Hindlimb muscle (tissue), 1 donor: ENCODE measurements at places on chromosomes 4 and X.
A peak's percentile ranks its signal among the peaks of the same experiment; 100 is the strongest.

- DNase-seq: no peak
Measured at GRCh38 chr4:144294211-144294610, 153.7 kb upstream of the GYPA start.

DNA sequence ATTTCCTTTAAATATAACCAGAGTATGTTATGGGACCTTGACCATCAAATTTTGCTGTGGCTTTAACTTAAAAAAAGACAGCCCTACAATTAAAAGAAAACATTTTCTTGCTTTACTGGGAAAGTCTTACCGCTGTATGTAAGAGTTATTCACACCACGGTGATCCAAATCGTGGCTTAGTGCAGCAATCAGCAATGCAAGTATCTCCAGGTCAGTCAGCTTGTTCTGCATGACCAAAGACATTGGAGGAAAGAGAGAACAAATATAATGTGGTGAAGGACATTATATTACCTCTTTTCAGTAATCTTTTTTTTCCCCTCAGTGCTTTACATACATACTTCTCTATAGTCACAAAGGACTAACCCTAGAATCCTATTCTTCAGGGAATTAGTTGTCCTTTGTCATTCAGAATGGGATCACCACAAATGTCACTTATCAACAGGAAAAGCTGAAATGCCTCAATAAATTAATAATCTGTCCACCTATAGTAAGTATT, 109.6 kb downstream of the PDE5A start:
- DNase-seq: no peak

- no peak for DNase-seq
Measured at GRCh38 chr4:20395160-20395773, 143.6 kb downstream of the SLIT2 start.

- no peak for DNase-seq
Measured at GRCh38 chr4:143531380-143531779, 17.9 kb downstream of the SMARCA5 start.

- DNase-seq: no peak
Measured at GRCh38 chrX:11609109-11609508, 56.6 kb downstream of the ARHGAP6 start.

DNA sequence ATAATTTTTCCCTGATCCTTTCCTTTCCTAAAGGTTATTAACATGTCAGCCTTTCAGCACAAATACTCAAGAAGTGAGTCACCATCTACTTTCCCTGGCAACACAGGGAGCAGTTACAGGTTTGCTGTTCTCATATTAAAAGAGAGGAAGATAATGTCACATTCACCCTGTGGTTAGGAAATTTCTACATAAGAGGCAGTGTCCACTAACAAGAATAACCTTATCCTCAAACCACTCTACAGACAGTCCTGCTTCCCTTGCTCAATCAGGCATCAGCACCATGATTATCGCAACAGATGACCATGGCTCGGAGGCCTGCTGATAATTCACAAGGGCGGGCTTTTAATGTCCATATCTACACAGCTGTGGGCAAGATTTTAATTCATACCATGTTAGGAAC, 30.9 kb downstream of the RNF150 start:
- DNase-seq: no peak

DNA sequence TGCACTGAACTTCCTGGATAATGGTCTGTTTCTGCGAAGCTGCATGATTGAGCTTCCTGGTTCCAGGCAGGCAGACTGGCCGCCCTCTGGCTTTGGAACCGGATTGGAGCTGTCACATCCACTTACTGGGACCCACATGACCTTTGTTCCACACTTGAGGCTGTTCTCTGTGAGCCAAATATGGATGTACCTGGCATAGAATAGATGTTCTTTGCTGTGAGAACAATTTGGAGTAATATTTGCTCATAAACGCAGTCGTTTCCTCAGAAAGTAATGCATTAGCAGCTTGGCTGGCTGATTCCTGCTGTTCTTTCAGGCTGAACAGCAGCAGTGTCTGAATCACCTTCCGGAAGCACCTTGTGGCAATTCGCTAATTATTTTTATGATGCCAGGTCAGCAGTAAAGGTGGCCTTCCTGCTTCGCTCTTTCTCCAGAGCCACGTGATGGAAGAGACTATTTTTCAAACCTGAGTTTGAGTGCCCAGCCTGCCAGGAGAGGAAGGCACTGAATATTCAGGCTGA, 78.1 kb upstream of the BOD1L1 start:
- no peak for DNase-seq

- no peak for DNase-seq
Measured at GRCh38 chrX:4668802-4669536, 955.5 kb upstream of the PRKX start.

DNA sequence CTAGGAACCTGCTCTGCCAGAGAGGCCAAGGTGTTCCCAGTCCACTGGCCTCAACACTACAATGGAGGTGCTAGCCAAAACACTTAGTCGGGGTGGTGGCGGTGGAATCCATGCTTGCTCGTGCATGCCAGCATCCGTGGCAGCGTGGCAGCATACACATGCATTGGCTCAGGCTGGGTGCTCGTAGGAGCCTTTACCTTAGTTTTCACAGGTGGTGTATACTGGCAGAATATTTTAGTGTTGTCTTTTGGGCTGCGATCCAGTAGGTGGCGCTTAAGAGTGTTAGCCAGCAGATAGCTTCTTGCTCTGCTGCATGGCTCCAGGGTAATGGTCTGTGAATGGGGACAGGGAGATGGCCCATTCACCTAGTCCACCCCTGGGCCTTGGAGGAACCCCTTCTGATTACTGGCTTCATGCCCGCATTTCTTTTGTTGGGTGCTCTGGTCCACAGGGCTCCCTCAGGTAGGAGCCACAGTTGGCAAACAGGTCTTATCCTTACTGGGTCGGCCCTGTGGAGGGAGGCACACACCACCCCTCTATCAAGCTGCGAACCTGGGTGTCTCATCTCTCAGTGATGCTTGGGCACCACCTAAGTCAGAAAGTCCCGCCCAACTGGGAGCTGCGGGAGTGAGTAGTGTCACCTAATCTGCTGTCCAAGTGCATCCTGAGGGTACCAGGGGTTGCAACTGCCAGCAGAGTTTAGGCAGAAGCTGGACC, 40.0 kb downstream of the RIPPLY1 start:
- DNase-seq: no peak

GRCh38 chr4:141473952-141474351, 162.4 kb upstream of the IL15 start:
- no peak for DNase-seq

DNA sequence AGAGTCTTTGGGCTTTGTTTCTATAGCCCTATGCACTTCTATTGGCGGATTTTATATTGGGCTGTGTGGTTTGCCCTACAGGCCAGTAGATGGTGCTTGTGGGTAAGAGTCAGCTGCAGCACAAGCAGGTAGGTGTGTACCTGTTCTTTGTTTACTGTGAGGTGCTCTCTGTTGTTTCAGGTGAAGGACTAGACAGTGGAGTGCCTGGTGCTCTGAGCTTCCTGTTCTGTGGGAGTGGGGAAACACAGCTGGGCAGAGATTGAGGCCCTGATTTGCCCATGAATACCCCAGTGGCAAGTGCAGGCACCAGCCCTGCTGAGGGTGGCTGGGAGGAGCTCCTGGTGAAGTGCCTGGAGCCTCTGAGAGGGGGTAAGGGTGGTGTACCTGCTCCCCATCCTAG, 26.3 kb upstream of the UCP1 start:
- DNase-seq: no peak

DNA sequence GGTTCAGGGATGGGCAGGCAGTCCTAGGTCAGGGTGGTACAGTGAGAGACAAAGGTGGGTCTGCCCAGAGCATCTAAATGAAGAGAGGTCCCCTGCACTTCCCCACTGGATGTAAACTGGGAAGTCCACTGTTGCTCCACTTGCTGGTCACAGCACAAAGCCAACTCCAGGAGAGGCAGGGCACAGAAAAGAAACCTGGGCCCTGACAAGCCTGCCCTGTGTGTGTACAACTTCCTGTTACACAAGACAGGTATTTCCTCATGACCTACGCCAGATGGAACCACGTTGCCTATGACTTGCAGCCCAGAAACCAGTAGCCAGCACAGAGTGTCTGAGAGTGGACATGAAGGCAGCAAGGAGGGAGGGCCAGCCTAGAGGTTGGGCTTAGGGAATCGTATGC, 161.8 kb downstream of the SH3KBP1 start:
- no peak for DNase-seq

DNA sequence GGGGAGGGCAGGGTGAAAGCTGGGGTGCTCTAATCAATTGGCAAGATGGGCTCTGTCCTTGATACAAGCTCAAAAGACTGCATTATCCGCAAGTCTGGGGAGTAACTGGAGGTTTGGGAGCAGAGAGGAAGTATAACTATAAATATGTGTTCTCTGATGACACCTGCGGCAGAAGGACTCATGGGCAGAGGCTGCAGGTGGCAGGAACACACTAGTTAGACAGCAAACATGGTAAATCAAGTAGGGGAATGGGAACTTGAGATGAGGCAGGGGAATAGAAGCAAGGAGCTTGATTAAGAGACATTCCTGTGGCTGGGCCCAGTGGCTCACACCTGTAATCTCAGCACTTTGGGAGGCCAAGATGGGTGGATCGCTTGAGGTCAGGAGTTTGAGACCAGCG, 30.3 kb downstream of the SH3KBP1 start:
- DNase-seq: no peak

- no peak for DNase-seq
Measured at GRCh38 chr4:168879188-168879587, 130.9 kb downstream of the CBR4 start.

GRCh38 chrX:39772057-39772832, 325.5 kb downstream of the BCOR start:
- DNase-seq: no peak

DNA sequence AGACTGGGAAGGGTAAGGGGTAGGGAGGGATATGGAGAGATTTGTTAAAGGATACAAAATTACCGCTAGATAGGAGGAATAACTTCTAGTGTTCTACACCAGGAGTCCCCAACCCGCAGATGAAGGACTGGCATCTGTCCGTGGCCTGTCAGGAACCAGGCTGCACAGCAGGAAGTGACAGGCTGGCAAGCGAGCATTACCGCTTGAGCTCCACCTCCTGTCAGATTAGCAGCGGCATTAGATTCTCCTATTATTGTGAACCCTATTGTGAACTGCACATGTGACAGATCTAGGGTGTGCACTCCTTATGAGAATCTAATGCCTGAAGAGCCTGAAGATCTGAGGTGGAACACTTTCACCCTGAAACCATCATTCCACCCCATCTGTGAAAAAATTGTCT, 27.9 kb upstream of the BBS7 start:
- no peak for DNase-seq

DNA sequence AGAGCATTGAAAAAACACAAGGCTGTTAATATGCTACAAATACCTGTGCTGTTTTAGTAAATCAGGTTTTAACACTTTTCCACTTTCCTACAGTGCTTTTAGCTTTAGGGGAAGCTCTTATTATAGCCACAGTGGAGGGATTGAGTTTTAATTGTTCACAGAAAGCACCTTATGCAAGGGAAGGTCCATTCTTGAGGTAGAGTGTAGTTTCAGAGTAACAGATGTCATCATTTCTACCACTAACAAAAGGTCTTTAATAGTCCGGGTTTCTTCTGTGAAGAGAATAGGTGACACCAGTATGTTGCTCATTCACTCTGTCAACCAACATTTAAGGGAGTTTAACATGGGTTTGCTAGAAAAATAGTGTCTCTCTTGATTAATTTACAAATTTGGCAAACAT, 104.4 kb downstream of the STIM2 start:
- DNase-seq: no peak

GRCh38 chr4:70613306-70614183, 15.0 kb upstream of the ENAM start:
- peak; percentile 2 for DNase-seq

- DNase-seq: no peak
Measured at GRCh38 chr4:71262161-71262560, 76.7 kb upstream of the SLC4A4 start.

GRCh38 chrX:104310090-104310489, 55.4 kb upstream of the ESX1 start:
- DNase-seq: peak; percentile 64

DNA sequence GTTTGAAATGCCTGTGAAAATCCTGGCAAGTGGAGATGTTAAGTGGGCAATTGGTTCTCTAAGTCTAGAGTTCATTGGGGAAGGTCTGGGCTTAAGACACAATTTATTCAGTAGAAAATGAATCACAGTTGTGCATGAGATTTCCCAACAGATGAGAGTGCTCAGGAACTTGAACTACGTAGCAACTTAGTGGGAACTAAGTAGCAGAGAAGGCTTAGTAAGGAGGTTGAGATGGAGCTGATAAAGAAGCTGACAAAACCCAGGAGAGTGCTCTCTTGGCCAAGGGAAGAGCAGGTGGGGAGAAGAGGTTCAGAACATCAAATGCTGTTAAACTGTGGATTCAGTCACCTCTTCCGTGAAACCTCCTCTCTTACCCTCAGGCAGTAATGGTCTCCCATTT, 33.0 kb downstream of the AFF1 start:
- no peak for DNase-seq

GRCh38 chr4:143021384-143021783, 163.3 kb upstream of the USP38 start:
- no peak for DNase-seq

- DNase-seq: no peak
Measured at GRCh38 chr4:125121581-125121980, 193.2 kb upstream of the FAT4 start.

DNA sequence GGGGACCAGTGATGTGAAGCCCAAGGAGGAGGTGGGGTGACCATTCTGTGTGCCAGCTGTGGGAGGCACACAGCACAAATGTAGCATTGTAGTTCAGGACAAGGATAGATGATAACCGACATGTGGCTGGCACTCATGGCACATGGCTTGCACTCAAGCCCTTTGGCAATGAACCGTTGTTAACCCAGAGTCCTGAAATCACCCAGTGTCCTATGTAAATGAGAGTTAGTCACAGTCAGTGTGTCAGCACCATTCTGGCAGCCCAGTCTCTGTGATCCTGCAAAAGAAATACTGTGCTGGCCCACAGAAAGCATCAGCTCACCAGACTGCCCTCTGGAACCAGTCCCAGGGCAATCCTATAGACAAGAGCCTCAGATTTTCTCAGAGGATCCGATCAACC, 339.3 kb downstream of the MID1IP1 start:
- DNase-seq: no peak

DNA sequence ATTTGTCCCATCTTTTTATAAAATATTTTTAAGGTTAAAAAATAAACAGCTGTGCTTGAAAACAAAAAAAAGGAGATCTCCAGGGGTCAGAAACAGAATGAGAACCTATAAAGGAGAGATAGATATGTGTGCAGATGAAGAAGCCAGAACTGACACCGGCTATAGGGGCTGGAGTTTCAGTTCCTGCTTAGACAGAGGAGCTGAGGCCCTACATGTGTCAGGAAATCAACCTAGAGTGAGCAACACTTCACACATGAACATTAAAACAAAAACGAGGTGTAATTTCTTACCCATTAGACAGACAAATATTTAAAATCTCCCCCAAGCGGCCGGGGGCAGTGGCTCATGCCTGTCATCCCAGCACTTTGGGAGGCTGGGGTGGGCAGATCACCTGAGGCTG, 17.8 kb upstream of the HUWE1 start:
- DNase-seq: no peak

- no peak for DNase-seq
Measured at GRCh38 chr4:171117457-171117856, 695.7 kb upstream of the GALNTL6 start.

DNA sequence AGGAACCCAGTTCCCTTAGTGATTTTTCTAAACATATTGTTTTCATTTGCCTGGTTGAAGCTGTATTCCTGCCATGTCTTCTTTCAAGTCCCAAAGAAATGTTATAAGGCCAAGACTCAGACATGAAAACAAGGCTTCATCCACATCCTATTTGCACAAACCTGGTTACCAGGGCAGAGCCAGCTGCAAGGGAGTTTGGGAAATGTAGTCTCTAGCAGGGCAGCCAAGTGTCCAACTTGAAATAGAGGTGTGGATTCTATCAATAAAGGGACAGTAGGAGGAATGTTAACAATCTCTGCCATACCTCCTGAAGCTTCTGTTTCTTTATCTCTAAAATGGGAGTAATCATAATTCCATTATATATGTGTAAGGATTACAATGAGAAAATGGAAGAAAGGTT, 56.6 kb downstream of the INTS12 start:
- no peak for DNase-seq
